ENCODE measurements at places on chromosomes 11 and 22.

- DNase-seq, result no peak
These were observed 40.3 kb downstream of the GALNT18 start for GRCh38 chr11:11581481-11581880.

DNA sequence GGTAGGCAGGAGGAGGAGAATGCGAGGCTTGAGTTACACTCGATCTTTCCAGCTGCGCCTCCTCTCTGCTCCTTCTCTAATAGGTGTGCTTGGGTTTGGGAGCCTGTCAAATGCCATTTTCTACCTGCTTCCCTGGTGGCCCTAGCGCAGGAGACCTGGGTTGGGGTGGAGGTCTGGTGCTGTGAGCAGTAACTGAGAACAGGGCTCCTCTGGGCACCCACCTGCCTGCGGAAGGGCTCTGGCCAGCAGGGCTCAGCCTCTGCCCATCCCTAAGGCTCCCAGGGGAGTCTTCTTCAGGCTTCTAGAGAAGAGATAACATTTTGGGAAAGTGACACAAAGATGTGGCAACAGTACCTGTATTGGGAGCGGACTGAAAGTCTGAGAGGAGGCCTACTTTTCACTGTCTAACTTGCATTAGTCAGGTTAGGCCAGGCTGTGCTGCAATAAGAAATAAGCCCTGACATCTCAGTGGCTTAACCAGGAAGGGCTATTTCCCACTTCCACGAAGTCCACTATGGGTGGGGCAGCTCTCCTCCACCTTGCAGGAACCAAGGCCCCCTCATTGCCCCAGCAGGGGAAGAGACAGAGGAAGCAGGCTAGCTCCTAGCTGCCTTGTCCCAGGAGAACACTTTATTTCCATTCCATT, 7.7 kb upstream of the LTO1 start:
- no peak for DNase-seq

DNA sequence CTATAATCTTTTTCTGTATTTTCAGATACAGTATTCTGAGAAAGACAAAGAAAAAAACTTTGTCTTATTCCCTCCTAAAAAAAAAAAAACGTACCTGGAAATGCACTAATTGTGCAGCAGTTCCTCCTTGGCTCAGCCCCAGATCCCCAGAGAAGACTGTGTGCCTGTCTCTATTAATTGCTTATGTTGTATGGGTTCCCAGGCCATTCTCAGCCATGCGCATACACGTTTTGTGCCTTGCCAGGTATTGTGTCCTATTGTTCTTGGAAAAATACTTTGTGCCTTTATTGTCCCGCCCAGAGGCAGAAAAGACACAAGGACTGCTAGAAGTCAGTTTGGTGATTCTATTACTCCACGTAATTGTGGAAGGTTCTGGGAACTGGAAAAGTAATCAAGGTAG, 91.2 kb downstream of the PIWIL4 start:
- no peak for DNase-seq

DNA sequence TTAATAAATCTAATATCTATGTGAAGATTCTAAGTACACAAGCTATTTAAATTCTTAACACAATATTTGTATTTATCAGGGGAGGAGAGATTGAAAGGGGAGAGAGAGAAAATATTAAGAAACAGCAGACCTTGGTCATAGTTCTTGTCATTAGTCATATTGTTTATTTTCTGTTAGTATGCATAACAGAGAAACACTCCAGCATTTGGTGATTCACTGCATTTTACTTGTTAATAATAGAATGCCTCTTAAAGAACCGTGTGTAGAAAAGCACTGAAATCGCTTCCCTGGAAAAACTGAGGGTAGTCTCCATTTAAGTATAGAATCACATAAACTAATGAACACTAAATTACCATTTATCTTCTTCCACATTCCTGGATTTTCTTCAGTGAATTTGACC, 122.7 kb upstream of the TRPC6 start:
- DNase-seq, result no peak

DNA sequence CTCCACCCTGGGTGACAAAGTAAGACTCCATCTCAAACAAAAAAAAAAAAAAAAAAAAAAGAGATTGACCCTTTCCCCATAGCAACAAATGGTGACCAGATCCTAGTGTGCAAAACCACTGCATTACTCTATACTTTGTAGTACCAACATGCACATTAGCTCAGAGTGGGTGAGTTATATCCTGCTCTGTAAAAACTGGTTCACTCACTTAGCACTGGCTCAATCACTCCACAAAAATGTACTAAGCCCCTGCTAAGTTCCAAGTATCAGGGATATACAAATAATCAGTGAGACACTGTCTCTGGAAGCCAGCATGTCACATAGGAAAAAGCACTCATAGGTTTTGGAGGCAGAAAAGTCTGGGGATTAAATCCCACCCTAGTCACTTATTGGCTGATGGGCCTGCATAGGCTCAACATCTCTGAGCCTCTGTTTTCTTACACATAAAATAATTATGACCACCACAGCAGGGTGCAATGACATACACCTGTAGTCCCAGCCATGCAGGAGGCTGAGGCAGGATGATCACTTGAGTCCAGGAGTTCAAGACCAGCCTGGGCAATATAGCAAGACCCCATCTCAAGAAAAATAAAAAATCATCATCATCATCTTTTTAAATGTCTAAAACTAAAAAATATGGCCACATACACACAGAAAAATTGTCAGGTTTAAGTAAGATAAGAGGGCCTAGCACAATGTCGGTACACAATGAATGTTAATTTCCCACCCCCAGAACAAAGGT, 11.9 kb downstream of the FAM168A start:
- DNase-seq, result no peak

- no peak for DNase-seq
These were observed 31.1 kb upstream of the FAR1 start for GRCh38 chr11:13637125-13638069.

GRCh38 chr11:1382429-1382828, 7.3 kb upstream of the BRSK2 start:
- no peak for DNase-seq

GRCh38 chr22:28094771-28095170, 175.7 kb upstream of the PITPNB start:
- DNase-seq, result no peak

GRCh38 chr11:11499300-11499699, 122.5 kb downstream of the GALNT18 start:
- no peak for DNase-seq

DNA sequence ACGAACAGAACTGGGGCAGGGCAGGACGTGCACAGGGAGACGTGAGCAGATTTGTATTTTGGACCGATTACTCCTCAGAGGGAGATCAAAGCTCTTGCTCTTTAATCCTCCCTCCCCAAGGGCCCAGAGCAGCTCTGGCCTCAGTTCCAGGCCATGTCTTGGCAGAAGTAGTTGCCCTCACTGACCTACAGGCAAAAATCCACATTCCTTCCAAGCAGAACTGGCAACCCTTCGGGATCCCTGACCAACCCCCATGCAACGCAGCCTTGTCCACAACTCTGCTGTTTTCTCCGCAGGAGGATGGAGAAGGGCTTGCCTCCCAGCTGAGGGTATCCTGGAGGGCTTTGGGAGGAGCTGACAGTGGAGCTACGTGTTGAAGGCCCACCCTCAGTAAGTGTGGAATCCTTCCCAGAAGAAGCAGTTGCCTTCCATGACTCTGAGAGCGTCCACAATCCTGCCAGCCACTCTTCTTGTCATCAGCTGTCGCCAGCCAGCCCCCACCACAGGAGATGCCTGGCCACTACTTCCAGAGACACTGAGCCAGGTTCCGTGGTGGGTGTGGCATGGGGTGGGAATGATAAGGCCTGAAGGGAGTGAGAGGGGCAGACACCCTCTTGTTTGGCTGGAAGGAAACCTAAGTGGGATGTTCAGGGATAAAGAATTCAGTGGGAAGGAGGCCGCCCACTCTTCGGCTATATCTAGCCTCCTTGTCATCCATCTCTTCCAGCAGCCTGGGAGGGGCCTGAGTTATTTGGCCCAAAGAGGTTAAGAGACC, 68.1 kb downstream of the PDE2A start:
- no peak for DNase-seq

DNA sequence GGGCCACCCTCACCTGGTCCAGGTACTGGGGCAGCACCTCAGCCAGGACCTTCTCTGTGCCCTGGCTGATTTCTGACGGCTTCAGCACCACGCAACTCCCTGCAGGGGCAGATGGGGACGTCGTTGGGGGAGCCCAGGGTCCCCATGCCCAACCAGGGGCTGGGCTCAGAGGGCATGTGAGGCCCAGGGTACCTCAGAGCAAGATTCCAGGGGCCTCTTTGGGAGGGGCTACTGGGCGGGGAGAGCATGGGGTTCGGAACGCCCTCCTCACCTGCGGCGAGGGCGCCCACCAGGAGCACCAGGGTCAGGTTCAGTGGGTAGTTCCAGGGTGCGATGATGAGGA, 8.1 kb downstream of the ALDH3B2 start:
- DNase-seq, result no peak

- DNase-seq, result no peak
These were observed 18.0 kb upstream of the RAB38 start for GRCh38 chr11:88193278-88193677.

- no peak for DNase-seq
These were observed at the start of gene OR4A16 for GRCh38 chr11:55342901-55343300. TSS of gene OR4A16 (plus strand) at chr11:55343201. CDS start at chr11:55343201, 0 bp downstream.

GRCh38 chr22:47594836-47595521, 832.5 kb downstream of the TBC1D22A start:
- no peak for DNase-seq

DNA sequence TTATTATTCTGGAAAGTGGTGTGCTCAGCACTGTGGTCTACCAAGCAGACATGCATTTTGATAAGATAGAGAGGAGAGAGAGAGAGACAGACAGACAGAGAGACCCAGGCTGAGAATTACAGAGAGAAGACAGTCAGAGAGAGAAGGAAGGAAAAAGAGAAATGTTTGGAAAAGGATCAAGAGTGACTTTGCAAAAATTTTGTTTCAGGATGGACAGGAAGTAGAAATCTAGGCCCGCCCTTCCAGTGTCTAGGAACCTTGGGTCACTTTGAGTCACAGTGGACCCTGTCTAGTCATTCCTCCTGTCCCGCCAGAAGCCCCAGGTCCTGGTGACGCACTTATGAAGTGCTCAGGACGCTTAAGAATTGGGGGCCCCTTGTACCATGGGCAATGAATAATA, 166.7 kb downstream of the ST3GAL4 start:
- no peak for DNase-seq

- no peak for DNase-seq
These were observed 53.7 kb downstream of the TBC1D22A start for GRCh38 chr22:46815896-46816731.

GRCh38 chr22:32720924-32721323, 80.6 kb upstream of the TIMP3 start:
- DNase-seq, result no peak

GRCh38 chr11:31802990-31803812, 7.9 kb downstream of the PAX6 start:
- DNase-seq, result no peak

- DNase-seq, result peak; percentile 62
These were observed 29.1 kb upstream of the TXNRD2 start for GRCh38 chr22:19970479-19971275.

DNA sequence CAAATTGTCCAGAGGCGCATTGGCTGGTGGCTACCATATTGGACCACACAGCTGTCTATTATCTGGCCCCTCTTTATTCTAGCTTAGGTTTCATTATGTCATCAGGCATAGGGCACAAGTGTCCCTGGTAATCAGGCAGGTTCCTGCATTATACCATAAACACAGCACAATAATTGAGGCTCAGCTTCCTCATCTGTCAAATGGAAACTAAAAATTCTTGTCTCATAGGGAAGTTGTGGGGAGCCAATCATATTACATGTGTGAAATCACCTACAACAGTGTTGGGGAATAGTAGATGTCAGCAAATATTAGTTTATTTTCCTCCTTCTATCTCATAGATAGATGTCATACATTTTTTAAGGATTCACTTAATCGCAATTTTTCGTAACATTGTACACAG, 231.0 kb upstream of the SORL1-AS1 start:
- no peak for DNase-seq

DNA sequence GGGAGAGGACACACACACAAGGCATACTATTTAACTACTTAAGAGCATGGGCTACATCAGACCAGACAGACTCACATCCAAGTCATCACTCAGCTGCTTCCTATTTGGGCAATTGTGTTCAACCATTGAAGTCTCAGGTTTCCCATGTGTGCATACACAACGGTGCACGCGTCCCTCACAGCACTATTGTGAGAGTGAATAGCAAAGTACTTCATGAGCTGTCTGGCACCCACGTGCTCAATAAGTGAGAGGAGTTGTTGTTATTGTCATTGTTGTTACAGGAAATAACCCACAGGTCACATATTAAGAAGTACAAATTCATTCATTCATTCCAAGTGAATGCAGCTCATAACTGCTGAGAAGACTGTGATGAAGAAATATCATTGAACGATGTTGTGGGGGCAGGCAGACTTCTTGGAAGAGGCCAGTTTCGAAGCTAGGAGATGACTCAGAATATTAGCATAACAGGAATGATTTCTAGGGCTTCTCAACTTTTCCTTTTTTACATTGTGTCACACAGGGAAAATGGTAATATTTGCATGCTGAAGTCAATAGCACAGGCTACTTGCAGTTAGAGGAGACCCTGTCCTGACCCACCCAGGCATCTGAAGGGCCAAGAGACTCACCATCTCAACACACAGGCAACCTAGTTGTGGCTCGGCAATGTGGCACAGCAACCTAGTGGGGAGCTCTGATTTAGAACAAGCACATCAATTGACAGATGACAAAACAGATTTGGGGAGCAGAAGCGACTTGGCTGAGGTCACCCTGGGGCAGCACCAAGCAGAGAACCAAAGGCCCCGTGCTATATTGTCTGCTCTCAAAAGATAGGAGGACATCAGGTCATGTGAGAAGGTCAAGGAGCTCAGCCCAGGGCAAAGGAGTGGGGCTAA, 606.0 kb downstream of the BUD13 start:
- DNase-seq, result no peak

DNA sequence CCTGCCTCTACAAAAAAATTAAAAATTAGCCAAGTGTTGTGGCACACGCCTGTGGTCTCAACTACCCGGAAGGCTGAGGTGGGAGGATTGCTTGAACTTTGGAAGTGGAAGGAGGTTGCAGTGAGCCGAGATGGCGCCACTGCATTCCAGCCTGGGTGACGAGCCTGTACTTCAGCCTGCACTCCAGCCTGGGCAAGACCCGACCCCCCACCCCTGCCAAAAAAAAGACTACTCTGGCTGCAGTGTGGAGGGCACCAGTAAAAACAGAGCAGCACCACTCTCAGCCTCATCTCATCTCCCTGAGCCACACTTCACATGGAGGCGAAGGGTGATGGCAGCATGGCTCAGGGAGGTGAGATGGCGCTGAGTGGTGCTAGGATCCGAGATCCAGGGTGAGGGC, 50.3 kb upstream of the THY1 start:
- DNase-seq, result no peak

GRCh38 chr22:24133187-24133965, 47.9 kb upstream of the SUSD2 start:
- no peak for DNase-seq

Measured in stimulated activated CD8-positive, alpha-beta memory T cell treated with anti-CD3 and anti-CD28 coated beads, Interleukin-2, amount 100 ng/mL, for 1 hour (primary cell).